ENCODE measurements at places on chromosomes 7 and 10.

DNA sequence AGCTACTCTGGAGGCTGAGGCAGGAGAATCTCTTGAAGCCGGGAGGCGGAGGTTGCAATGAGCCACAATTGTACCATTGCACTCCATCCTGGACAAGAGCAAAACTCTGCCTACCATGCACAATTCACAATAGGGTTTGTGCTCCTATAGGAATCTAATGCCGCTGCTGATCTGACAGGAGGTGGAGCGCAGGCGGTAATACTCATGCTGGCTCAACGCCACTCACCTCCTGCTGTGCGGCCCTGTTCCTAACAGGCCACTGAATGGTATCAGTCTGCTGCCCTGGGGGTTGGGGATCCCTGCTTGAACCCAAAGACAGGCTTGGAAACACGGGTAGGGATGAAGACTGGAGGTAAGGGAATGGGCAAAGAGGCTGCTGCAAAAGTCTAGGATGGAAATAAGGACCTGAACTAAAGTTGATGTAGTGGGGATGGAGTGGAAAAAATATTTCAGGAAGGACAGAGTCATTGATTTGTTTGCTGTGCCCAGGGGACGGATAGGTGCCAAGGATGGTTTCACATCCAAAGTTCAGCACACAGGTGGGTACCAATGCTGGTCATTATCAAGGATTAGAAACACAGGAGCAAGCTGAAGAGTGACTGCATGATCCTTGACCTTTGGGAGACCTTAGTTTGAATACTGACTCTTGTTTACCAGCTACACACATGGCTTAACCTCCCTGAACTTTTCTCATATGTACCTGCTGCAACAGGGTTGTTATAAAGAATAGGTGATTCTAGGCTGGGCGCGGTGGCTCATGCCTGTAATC, 2.2 kb downstream of the MRPS17 start:
- DNase-seq, result no peak

GRCh38 chr10:78190051-78190825, 156.6 kb downstream of the RPS24 start:
- no peak for DNase-seq

DNA sequence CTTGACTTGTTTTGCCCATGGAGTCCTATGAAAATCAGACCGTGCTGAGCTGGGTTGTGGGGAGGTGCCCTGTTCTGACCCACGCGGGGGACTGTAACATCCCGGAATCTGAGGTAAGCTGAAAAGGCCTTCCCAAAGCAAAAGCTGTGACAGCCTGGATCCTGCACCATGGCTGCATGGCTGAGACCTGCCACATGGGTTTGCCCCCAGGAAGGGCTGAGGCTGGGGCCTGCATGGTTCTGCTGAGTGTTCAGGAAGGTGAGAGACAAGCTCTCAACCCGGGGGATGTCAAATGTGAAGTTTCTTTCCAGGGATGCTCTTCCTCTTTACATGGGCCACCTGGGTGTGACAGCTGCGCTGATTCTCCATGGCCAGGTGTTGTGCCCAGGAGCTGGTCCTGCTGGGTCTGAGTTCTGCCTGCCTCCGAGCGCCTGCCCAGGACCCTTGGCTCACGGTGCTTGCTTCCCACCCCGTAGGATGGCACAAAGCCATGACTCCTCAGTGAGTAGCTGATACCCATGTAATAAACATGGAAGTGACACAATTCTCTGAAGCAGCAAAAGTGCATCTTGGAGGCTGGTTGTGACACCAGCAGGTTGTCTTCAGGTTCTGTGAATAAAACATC, 58.3 kb downstream of the VIPR2 start:
- DNase-seq, result no peak

- no peak for DNase-seq
Observed at GRCh38 chr10:122120008-122120744, 131.2 kb downstream of the TACC2 start.

DNA sequence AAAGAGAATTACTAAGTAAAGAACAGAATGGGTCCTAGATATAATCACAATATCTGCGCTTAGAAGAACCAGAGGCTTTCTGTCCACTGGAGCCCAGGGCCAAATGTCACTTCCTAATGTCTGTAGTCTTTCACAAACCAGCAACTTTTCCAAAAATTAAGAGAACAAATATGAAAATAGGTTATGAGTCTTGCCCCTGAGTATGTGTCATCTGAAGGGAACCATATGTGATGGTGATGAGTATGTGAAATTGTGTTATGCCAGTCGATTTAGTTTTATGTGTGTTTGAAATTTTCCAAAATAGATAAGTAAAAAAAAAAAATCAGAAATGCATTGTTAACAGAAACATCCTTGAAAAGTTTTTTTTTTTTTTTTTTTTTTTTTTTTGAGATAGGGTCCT, 15.4 kb upstream of the HTR5A start:
- no peak for DNase-seq

DNA sequence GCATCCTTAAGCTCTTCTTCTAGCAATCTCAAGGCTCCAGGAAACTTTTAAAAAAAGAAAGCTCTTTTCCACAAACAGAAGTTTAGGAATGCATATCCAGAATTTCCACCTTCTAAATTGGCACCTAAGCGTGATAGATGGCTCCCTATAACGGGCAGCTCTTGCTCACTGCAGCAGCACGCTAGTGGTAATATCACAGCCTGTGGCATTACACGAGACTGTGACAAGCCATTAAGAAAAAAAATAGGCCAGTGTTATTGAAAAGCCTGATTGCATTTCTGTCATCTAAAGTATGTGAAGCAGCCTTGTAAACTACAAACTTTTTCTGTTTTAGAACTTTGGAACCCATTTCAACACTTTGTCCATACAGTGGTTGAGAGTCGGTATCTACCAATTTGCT, 263.8 kb downstream of the CAMK1D start:
- DNase-seq, result no peak

- DNase-seq, result no peak
Observed at GRCh38 chr10:112082120-112082519, 101.4 kb downstream of the GPAM start.

Data from inflammatory macrophage treated with lipopolysaccharide for 4 hours (primary cell).